ENCODE measurements at places on chromosomes 4 and X.

DNA sequence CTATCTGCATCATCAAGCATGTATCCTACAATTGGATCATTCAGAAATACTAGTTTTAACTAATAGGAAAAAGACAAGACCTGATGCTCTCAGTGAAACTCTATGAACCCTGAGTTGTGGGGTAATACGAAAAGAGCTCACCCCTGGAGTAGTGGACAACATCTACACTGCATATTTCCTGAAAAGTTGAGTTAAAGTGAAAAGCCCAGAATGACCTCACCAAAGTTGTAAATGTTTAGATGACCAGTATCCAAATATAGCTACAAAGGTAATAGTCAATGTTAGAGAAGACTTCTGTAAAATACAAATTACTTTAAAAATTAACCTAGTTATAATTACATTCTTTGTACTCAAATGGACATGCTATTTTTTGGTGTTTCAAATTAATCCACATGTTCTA, 52.8 kb upstream of the SRPX start:
- DNase-seq: no peak

GRCh38 chrX:55057675-55058249, 17.1 kb upstream of the PAGE2B start:
- peak; percentile 19 for DNase-seq

GRCh38 chr4:39908284-39908683, 69.4 kb downstream of the PDS5A start:
- peak; percentile 23 for DNase-seq

- DNase-seq: peak; percentile 88
Measured at GRCh38 chr4:687048-687970, 1.6 kb downstream of the SLC49A3 start.

DNA sequence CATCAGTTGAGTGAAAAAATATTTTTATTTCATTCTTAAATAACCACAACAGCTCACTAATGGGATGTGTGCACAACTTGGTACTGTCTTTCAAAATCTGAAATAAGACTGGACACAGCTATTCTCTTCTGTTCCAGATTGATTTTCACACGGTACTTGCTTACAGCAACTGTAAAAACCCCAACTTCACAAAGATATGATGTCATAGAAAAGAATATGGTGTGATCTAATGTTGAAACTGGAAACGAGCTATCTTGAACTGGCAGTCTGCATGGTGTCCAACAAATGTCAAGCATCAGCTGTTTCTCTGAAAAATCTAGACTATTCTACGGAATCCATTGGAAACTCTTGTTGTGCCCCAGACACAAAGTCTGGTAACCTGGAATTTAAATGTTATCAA, 14.7 kb downstream of the HELQ start:
- DNase-seq: no peak

- no peak for DNase-seq
Measured at GRCh38 chr4:18803781-18804180, 782.2 kb upstream of the LCORL start.

- DNase-seq: no peak
Measured at GRCh38 chr4:138078253-138078652, 163.9 kb downstream of the SLC7A11 start.

DNA sequence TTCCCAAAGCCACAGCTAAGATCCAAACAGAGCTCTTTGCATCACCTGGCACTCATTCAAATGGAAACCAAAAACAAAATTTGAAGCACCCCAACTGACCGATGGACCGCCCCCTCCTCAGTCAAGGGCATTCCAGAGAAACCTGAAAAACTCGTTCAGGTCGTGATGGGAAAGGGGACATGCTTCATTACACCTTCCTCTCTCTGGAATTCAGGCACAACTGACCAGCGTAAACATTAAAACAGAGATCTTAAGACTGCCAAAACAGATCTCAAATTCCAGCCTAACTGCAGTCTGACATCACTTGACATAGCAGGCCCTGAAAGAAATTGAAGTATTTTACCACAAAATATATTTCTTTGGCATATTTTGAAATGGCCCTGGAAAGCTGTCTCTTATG, 28.5 kb downstream of the PTTG2 start:
- DNase-seq: no peak

DNA sequence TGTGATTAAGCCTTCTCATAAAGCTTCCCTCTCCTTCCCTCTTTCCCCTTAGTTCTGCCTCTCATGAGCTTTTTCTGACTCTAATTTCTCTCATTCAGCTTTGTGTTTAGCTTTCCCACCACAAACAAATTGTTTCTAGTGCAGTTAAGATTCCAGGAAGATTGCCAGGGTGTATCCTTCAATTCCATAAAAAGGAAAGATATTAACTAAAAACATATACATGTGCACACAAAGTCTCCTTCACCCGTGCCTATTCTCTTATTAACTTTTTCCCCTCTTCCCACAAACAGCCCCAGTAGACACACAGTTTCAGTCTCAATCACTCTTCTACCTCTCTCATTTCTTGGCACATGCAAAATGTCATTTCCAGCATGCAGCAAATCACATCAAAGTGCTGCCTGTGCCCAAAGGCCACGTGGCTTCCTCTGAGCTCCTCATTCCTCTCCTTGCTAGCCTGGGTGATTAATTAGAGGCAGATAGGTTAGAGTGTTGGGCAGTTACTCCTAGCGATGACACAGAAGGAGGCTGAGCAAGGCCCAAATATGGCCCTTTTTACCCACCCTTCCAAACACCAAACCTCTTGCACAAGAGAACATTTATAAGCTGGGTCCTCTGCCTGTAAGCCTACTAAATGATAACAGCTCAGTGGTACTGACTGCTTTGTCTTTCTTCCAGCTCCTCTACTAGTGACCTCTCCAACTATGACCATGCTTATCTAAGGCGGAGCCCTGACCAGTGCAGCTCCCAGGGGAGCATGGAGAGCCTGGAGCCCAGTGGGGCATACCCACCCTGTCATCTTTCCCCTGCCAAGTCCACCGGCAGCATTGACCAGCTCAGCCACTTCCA, 159.6 kb downstream of the SOWAHB start:
- peak; percentile 94 for DNase-seq

DNA sequence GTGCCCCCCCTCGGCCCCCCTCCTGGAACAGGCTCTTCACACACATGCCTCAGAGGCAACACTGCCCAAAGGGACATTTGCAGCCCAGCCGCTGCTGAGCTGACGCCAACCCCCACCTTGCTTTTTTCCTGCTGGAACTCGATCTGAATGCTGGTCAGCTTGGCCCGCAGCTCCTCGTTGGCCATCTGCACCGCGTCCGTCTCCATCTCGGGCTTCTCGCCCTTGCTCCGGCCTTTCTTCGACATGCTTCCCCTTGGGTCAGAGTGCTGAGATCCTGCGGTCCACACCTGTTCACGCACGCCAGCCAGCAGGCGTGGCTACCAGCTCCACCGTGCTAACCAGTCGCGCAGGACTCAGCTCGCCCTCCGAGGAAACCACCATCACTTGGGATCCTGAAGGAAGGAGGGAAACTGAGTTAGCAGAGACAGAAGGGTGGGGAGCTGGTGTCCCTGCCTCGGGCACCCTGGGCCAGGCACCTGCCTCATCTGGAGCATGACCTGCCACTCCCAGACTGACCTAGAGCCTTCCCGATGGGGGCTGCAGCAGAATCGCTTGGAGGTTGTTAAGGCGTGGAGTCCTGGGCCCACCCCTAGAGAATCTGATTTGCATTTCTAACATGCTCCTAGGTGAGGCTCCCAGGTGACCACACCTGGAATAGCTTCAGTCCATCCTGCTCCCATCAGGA, 87.6 kb downstream of the JAKMIP1 start:
- DNase-seq: no peak

DNA sequence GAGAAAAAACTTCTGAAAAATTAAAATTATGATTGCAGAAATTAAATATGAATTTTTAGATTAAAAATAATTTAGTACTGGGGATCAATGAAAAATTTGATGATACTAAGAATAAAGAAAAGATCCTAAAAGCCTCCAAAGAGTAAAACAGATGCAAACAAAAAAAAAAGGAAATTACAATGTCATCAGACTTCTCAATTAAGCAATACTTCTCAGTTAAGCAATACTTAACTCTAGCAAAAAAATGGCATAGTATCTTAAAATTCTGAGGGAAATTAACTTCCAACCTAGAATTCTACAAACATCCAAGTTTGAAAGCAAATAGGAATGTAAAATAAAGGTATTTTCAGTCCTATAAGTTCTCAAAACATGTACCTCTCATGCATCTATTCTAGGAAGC, 141.2 kb upstream of the INTU start:
- DNase-seq: no peak

DNA sequence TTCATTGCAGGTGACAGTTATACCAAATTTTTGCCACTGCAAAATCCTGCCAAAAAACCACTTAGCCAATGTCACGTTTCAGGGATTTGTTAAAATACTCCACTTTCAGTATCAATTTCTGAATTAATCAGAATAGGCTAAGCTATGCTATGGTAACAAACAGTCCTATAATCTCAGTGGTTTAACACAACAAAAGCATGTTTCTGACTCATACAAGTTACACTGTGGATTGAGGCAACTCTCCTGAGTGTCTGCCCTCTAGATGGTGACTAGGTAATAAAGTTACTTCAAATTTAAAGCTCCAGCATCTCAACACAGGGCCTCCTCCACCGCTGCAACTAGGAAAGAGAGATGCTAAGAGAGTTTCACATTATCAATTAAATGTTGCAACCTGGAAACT, 23.0 kb upstream of the RADX start:
- DNase-seq: no peak

DNA sequence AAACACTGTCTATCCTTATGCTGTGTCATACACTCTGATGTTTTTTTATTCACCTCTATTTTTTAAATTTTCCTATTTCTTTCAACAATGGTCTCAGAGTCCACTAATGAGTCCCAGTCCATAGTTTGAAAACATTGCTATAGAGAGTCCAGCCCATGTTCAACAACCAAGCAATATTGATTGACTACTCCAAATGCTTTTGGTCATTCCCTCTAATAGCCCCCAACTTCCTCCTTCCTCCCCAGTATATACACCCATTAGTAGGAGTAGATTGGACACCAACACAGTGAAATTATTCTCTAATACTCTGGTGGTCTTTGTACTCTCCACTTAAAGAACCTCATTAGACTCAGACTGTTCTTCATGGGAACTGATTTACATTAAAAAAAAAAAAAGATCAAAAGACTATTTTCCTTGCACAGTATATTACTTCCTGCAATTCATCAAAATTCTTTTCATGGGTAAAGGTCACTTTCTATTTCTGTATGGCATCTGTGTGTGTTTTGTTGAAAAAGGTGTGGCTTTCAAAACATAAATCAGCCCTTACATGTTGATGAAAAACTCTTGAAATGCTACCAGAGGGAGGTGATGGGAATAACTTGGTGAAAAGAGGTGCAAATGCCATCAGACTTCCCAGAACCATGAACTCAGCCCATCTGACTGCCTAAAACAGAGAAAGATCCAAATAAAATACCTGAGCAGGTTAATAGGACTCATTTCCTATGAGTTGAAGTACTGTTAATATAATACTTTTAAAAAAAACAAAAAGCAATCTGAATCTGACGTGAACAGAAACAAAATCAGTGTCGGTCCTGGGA, 250.3 kb upstream of the KLF3 start:
- DNase-seq: no peak

DNA sequence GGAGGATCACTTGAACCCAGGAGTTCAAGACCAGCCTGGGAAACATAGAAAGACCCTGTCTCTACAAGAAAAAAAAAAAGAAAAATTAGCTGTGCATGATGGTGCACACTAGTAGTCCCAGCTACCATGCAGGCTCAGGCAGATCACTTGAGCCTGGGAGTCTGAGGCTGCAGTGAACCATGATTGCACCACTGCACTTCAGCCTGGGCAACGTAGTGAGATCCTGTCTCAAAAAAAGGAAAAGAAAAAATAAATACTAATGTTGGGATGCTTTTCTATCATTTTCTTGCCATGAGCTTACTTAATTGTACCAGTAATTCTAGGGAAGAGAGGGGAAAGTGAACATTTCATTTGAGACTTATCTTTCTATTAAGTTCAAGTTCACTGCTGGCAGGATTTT, 19.8 kb downstream of the DCUN1D4 start:
- DNase-seq: no peak

DNA sequence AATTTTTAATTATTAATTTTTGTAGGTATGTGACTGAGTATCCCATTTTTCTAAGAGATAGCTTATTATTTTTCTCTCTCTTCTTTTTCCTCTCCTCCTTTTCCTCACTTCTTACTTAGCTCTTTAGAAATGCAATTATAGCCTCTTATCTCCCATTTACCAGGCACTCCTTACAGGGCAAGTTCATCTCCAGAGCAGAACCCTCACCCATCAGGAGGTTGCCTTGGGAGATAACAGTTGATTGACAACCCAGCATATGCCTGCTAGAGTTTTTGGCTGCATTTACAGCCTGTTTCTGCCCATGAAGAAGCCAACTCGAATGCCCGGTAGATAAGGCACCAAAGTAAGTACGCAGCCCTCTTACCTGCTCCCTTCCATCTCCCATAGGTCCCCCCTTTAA, 572.9 kb upstream of the ZFP42 start:
- no peak for DNase-seq

DNA sequence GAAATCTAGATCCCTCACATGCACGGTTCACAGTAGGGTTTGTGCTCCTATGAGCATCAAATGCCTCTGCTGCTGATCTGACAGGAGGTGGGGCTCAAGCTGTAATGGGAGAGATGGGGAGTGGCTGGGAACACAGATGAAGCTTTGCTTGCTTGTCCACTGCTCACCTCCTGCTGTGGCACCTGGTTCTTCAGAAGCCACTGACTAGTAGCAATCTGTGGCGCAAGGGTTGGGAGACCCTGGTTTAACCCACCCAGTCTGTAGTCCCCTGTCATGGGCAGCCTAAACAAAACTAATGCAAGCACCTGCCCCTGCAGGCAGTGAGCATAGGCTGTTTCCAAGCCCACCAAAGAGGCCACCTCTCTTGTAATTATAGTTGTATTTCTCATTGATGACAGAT, 116.6 kb downstream of the SHOX start:
- no peak for DNase-seq

DNA sequence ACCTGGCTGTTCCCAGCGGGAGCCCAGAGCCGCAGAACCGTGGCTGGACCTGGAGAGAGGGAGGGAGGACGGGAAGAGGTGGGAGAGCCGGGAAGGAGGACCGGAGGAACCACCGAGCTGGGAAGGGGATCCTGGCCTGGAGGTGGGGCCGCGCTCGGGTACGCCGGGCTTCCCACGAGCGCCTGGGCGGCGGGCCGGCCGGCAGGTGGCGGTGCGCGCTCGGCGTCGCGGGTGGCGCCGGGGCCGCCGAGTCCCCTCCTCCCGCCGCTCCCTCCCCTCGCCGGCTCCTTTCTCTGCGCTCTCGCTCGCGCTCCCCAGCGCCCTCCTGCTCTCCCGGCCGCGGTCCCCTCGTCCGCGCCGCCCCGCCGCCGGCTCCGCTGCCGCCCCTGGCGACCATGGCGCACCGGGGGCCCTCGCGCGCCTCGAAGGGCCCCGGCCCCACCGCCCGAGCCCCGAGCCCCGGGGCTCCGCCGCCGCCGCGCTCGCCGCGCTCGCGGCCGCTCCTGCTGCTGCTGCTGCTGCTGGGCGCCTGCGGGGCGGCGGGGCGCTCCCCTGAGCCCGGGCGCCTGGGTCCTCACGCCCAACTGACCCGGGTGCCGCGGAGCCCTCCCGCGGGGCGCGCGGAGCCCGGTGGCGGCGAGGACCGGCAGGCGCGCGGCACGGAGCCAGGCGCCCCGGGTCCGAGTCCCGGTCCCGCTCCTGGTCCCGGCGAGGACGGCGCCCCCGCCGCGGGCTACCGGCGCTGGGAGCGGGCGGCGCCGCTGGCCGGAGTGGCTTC, at the start of gene SORCS2:
SORCS2 (plus strand) TSS at position 287 of the 778 bp plus-strand sequence.
- DNase-seq: peak; percentile 11

GRCh38 chr4:118587116-118587831, 97.9 kb upstream of the METTL14 start:
- no peak for DNase-seq
